Epithelial cell of esophagus (primary cell): ENCODE measurements at places on chromosomes 4 and X.

GRCh38 chr4:20137176-20137575, 114.5 kb upstream of the SLIT2 start:
- DNase-seq: no peak

GRCh38 chr4:176845636-176846035, 52.9 kb upstream of the VEGFC start:
- peak; percentile 94 for DNase-seq

DNA sequence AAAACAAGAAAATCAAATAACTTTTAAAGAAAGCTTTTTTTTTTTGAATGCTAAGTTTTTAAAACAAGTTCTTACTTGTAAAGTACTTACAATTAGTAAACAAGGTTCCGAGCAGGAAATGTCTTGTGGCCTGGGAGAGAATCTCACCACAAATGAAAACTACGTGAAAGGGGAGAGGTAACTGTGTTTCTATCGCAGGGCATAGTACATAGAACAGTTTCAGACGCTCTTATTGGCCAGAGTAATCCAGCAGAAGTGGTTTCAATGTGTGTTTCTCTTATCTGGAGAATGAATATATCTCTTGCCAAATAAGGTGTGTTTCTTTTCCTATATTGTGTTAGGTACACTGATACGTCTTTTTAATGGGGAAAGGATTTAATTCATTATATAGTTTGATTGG, at the start of gene PLAC8:
PLAC8 (minus strand) TSS at position 154 of the 400 bp plus-strand sequence. CDS start 6,808 bp downstream, outside the sequence.
- DNase-seq: peak; percentile 82

GRCh38 chrX:124212622-124213021, 119.8 kb upstream of the TEX13D start:
- DNase-seq: peak; percentile 13

DNA sequence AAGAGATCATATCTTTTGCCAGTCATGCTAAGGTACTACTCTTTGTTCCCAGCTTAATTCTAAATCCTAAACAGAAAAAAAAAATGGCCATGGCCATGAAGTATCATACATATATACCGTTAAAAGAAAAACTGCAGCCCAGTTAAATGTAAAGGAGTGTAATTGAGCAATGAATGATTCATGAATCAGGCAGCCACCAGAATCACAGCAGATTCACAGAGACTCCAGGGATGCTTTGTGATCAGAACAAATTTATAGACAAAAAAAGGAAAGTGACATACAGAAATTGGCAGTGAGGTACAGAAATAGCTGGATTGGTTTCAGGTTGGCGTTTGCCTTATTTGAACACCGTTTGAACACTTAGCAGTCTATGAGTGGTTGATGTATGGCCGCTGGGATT, 42.1 kb upstream of the PDGFC start:
- DNase-seq: peak; percentile 34

DNA sequence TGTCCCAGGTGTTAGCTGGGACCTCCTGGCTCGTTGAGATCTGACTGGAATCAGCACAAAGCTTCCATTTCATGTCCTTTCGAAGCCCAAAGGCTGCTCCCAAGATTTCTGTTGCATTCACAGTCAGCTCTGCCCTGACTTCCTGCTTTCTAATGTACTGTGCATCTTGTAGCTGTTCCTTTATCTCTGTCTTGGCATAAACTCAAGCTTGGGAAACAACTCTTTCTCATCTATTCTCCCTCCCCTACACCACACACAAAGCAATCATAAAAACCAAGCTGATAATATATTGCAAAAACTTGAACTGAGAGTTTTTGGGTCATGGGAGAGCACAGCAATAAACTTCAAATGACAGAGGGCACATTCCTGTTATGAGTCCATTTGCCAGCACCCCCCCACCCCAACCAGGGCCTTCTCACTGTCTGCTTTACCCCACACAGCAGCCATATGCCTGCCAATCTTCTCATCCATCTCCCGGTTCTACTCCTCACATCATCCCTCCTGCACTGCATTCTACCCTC, 76.3 kb downstream of the SYNPO2 start:
- no peak for DNase-seq

GRCh38 chr4:121801715-121802075, 572 bp downstream of the EXOSC9 start:
- no peak for DNase-seq

DNA sequence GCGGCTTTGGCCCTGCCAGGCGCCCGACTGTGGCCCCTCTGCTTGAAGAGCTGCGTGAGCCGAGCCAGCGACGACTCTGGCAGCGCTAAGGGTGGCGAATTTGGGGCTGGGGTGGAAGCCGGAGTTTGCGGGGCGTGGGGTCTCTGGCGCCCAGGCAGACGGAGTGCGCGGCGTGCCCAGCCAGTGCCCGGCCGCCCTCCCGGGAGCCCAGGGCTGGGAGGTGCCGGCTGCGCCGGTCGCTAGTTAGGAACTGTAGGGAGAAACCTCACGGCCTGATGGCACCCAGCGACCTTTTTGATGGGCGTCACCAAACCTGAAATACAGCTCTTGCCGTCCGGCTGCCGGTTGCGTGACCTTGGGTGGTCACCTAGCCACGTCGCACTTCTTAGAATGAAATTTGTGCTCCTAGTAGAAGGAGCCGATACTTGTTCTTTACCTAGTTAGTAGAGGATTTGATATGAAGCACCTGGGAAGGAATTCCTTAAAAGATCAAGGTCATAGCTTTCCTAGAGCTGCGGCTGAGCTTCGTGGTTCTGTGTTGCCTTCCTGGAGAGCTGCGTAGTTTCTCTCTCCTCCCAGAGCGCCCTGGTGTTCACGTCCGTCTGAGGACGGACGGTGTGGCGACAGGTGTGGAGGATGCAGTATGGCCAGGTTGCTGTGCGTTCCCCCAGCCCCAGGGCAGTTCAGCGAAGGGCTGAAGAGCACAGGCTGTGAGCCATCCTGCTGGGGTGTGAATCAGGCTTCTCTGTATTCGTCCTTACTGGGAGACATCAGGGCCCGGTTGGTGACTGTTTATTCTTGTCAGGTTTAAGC, 680 bp downstream of the MAEA start:
- DNase-seq: peak; percentile 66

DNA sequence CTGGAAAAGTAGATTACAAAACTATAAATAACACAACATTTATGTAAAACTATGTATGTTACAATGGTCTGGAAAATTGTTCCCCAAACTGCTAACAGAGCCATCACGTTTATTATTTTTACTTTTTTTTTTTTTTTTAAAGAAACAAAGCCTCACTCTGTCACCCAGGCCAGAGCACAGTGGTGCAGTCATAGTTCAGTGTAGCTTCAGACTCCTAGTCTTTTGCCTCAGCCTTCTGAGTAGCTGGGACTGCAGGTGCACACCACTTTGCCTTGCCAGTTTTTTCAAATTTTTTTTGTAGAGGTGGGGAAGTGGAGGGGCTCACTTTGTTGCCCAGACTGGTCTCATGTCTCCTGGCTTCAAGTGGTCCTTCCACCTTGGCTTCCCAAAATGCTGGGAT, 180.1 kb upstream of the SPRY1 start:
- no peak for DNase-seq

GRCh38 chr4:128315756-128316520, 28.3 kb upstream of the PGRMC2 start:
- peak; percentile 76 for DNase-seq

DNA sequence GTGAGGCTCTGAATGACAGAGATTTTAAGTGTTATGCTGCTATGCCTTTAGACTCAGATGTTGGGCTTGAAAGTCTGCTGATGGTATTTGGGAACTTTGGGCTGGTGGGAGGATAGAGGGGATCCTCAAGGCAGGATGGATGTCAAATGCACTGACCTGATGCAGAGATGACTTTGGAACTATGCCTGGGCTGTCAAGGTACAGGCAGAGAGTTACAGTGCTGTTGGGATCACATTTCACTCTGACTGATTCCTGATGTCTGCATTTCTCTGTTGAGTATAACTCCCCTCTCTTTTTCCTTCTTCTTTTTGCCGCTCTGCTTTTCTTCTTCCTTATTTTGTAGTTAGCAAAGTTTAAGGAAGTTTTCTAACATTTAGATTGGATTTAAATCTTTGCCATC, 271.8 kb upstream of the ARX start:
- no peak for DNase-seq

DNA sequence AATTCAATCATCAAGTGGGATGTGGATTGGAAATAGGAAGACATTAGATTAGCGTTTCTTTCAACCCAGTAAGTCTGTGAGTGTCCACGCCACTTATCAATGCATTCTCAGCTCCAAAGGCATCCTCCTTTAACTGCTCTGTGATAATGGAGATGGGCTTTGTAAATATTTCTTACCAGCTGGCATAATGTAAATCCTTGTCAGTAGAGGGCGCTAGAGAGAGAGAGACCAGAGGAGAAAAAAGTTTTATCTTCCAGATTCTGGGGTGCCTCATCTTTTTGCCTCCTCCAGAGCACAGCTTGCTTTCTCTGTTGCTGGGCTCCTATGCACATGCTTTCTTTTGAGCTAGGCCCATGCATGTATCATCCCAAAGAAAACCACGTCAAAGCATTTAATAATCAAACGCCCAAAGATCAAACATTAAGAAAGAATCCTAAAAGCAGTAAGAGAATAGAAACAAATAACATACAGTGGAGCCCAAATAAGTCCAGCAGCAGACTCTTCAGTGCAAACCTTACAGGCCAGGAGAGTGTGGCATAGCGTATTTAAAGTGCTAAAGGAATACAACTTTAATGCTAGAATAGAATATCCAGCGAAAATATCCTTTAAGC, 9.6 kb upstream of the MTMR1 start:
- DNase-seq: peak; percentile 56

GRCh38 chrX:103733017-103733416, 22.3 kb downstream of the TMEM31 start:
- peak; percentile 29 for DNase-seq

GRCh38 chr4:87053176-87053658, 118.4 kb downstream of the AFF1 start:
- no peak for DNase-seq

GRCh38 chr4:38145033-38145678, 185.0 kb downstream of the PTTG2 start:
- peak; percentile 54 for DNase-seq

DNA sequence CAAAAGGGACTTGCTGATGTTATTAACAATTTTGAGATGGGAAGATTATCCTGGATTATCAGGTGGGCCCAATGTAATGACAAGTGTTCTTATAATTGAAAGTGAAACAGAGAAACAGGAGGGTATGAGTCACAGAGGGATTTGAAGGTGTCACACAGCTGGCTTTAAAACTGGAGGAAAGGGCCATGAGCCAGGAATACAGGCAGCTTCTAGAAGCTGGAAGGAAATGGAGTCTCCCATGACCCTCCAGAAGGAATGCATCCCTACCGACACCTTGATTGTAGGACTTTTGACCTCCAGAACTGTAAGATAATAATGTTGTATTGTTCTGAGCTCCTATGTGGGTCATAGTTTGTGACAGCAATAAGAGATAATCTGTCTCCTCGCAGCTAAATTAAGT, 98.0 kb upstream of the STIM2 start:
- peak; percentile 48 for DNase-seq

GRCh38 chr4:168488869-168489274, 8.0 kb upstream of the PALLD start:
- no peak for DNase-seq

GRCh38 chrX:136551410-136551809, 19.4 kb downstream of the VGLL1 start:
- DNase-seq: no peak

DNA sequence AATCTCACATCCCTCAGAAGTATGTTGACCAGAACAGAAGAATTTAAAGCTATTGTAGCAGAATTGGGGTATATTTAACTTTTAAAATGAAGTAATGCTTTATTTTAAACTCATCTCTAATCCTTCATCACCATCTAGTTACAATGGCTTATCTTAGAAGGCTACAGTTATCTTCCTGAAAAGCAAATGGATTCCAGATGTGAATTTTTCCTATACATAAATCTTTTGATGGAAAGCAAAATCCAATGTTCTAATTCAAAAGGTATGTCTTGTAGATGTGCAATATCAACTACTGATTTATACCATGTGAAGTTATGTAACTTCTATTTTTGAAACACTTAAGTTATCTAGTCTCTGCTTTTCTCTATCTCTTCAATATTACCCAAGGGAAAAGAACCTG, 47.6 kb downstream of the CCNG2 start:
- DNase-seq: no peak

- DNase-seq: peak; percentile 68
Measured at GRCh38 chr4:123398853-123399626, 2.4 kb downstream of the SPRY1 start.

- no peak for DNase-seq
Measured at GRCh38 chrX:1629244-1629643, 14.4 kb downstream of the ASMT start.

DNA sequence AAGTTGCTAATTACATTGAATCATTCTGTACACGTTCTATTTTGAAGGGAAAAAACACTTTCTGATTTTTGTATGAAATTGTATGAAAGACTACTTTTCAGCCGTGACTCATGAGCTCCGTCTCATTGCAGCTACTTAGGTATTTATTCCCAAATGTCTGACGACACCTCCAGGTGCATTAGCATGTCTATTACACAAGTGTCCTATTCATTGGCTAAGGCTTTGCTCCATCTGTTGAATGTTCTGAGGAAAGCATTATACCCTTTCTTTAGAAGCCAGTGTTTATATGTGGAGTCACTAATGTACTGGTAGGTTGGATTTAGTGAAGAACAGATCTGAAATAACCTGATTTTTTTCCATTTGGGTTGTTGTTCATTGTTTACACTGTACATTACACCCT, 51.8 kb downstream of the MAP7D3 start:
- DNase-seq: peak; percentile 76

- DNase-seq: peak; percentile 91
Measured at GRCh38 chr4:40121515-40121914, 64.9 kb downstream of the N4BP2 start.

DNA sequence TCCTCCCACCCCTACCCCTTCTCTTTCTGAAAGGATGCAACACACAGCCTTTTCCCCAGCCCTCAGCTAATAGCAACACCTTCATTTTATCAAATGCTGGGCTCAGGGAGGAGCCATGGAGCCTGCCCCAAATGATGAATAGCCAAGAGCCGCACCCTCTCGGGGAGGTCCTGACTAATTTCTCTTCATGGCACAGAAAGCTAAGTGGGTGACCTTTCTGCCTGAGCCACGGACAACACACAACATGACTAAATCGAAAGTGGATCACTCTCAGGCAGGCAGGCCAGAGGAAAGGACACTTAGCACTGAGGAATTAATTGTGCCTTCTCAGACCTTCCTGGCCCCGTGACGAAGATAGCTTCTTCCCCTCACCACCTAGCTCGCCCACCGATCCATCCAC, 165.1 kb upstream of the RAI2 start:
- DNase-seq: no peak

- DNase-seq: no peak
Measured at GRCh38 chr4:1763550-1764080, 29.5 kb upstream of the FGFR3 start.

DNA sequence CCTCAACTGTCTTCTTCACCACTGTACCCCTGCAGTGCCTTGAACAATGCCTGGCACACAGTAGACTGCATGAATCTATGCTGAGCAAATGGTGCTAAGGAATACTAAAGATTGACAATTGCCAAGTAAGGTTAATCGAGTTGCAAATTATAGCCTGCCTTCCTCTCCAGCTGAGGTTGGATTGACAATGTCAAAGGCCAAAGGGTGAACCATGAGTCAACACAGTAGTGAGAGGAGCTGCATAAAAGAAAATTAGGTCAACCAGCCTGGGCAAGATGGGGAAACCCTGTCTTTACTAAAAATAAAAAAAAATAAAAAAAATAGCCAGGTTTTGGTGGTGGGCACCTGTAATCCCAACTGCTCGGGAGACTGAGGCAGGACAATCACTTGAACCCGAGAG, 97.1 kb upstream of the BMPR1B start:
- no peak for DNase-seq
